ENCODE measurements at places on chromosomes 5 and 9.

GRCh38 chr5:21644032-21644431, 1209.1 kb downstream of the CDH12 start:
- no peak for DNase-seq

DNA sequence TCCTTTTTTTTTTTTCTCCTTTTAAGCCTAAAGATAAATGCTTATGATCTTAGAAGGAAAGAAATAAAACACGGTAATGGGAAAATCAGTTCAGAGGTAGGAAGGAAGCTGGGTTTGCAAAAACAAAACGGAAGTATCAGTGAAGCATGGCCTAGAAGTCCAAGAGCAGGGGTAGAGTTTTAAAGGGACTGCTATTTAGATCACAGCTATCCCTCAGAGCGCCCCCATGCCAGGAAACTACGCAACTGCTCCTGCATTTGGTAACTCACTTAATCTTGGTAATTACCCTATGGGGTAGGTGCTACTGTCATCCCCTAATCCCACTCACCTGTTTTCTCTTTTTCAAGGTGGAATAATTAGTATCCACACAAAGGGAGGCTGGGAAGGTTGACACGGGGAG, 16.0 kb downstream of the TLE1 start:
- no peak for DNase-seq

- DNase-seq, result no peak
Measured at GRCh38 chr9:90423661-90424193, 218.9 kb downstream of the DIRAS2 start.

- DNase-seq, result no peak
Measured at GRCh38 chr9:92257327-92257726, 36.2 kb downstream of the IARS1 start.

GRCh38 chr5:100901821-100902341, 1.2 kb downstream of the ST8SIA4 start:
- no peak for DNase-seq

DNA sequence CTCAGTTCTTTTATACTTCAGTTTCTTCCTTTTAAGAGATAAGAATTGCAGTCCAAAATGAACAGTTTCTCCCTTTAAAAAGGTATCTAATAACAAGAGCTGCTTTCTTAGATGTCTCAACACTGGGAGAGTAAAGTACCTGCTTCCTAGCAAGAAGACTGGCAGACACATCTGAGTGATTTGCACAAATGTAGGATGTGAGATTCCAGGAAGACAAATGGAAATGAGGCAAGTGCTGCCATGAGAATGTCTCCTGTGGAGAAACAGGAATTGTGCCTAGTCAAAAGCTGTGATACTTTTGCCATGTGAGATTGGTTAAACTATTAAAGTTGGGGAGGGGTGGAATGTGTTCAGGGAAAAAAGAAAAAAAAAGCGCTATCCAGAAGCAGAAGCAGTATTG, 159.1 kb downstream of the HTR1A start:
- no peak for DNase-seq

DNA sequence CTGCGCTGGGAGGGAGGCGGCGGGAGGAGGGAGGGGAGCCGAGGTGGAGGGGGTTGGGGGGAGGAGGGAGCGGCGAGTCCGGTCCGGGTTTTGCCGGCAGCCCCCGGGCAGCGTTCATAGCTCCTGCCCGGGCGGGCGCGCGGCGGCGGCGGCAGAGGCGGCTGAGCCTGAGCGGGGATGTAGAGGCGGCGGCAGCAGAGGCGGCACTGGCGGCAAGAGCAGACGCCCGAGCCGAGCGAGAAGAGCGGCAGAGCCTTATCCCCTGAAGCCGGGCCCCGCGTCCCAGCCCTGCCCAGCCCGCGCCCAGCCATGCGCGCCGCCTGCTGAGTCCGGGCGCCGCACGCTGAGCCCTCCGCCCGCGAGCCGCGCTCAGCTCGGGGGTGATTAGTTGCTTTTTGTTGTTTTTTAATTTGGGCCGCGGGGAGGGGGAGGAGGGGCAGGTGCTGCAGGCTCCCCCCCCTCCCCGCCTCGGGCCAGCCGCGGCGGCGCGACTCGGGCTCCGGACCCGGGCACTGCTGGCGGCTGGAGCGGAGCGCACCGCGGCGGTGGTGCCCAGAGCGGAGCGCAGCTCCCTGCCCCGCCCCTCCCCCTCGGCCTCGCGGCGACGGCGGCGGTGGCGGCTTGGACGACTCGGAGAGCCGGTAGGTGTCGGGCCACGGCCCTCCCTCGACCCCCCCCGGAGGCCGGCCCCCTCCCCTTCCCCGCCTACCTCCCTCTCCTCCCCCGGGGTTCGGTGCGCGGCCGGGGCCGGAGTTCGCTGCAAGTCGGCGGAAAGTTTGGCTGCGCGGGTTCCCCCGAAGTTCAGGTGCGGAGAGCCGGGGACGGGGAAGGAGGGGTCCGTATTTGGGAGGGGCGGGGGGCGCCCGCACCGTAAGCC, at the start of gene CXXC5:
TSS of gene CXXC5 (plus strand) at position 145 of the 877 bp plus-strand sequence. CDS start 32,175 bp downstream, outside the sequence.
- DNase-seq, result no peak

All from NCI-H2081 treated with DMSO at 0.1 percent for 48 hours (cell line).